Right renal pelvis (tissue), 4 donors: ENCODE measurements at places on chromosomes 3 and 15. TPM values are rescaled to one million over a fixed set of nuclear protein-coding genes. Genes with fewer than 3 reads are reported as not detected.

DNA sequence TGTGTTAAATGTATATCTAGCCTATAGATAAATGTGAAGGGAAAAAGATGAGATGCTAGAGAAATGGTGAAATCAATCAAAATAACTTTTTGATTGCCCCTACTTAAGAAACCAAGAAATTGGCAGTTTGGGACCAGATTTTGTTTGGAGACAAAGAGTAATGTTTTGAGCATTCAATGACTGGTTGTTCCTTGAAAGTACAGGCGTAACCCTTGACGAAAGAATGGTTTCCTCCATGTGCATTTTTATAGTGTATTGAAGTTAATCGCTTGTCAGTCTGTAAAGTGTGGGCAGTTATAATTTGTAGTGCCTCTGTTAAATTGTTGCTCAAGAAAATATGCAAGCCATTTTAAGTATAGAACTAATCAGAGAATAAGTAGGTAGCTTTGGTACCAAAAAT lies 1.2 kb downstream of the KIF23 start:
- no peak for DNase-seq

- no peak for DNase-seq
Measured at GRCh38 chr3:39752751-39753150, 56.7 kb upstream of the MYRIP start.

DNA sequence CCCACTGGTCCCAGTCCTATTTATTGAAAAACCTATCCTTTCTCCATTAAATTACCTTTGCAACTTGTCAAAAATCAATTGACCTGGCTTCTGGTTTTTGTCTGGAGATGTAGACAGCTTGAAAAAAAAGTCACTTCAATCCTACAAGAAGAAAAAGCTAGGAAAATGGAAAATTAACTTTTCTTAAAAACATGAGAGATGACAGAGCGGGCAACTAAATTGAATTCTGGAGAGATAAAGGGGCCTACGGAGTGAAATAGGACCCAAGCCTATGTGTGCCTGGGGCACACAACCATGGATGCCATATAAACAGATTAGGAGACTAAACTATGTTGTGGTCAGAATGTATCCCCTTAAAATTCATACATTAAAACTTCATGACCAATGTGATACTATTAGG lies 363.3 kb upstream of the SLCO3A1 start:
- DNase-seq = no peak

- no peak for DNase-seq
Measured at GRCh38 chr3:158728851-158729250, 3.4 kb downstream of the RARRES1 start.

DNA sequence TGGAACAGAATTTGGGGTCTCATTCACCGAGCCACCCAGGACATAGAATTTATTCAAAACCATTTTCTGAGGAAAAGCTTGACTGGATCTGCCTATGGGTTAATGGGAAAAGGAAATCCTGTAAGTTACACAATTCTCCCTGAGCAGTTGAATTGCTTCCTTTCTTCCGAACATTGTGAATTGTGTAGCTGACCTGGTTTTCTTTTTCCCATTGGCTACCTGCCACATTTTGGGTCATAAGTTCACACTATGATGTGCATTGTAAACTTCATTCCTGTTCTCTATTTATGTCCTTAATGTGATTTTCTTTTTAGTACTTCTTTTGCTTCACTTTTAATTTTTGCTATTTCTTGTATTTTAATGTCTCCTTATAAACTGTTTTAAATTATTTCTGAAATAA lies 386.0 kb upstream of the LRRC3B start:
- DNase-seq = peak; percentile 13

DNA sequence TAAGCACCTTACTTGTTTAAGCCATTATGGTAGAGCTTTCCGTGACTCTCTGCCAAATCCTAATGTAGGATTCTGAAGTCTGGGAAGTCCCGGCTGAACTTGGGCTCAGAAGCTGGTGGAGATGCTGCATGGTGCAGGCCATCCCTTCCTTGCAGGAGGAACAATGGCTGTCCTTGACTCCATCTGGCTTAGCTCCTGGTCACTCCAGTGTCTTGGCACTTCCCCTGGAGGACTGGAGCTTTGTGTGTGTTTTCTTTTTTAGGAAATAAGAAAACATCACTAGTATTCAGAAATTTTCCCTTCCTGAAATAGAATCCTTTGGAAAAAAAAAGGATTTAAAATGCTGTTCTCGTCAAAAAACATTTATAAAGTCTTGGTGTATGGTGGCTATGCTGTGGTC lies 209.3 kb upstream of the ROPN1 start:
- no peak for DNase-seq

DNA sequence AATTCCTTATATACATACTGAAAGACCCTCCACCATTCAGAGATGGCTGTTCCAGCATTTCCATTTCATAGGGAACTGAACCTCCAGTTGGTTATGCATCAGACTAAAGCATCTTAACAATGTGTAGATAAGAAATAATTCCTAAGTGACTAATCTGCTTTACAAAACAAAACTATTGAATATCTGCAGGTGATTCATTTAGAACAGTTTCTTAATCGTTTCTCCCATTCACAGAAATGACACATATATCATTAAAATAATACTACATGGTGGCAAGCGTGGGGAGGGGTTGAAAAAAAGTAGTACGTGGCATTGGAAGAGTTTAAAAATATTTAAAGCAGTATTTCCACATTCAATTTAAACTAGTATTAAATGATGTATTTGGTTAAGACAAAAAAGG lies 19.5 kb downstream of the COPS2 start:
- no peak for DNase-seq

DNA sequence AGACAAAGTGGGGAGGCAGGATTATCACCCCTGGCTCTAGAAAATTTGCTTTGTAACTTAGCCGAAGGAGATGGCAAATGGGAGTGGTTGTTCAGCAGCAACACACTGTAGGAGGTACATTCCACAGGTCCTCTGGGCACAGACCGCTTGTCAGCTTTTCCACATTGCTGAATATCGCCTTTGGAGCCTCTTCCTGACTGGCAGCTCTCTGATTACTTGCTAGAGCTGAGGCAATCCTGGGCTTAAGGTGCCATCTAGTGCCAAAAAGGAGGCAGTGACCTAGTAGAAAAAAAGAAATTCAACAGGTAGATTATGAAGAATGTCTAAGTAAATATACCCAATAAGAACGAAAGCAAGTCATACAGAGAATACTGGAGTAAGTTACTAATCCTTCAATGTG lies 13.1 kb upstream of the SCN5A start:
- no peak for DNase-seq

- peak; percentile 57 for DNase-seq
Measured at GRCh38 chr3:139677388-139678155, at the start of gene NMNAT3. NMNAT3 (minus strand) TSS chr3:139677972; CDS start chr3:139627724, 50,248 bp downstream.

DNA sequence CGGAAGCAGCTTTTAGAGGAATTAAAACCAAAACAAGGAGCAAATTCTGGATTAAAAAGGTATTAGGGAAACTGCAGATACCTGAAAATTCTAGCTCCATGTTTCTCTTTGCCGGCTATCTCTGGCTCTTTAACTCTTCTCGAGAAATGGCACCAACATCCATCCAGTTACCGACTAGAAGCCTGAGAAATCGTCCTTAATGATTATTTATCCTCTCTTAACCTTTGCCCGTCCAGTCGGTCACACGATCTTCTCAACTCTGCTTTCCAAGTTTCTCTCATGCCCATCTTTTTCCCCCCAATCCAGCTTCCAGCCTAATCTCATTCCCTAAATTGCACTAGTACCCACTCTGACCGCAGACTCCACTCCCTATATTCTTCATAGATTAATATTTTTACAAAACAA lies 596 bp upstream of the SGO1 start:
- DNase-seq = no peak

The SEMA3G gene
- 44.4 TPM for polyA plus RNA-seq

The RTP1 gene
- not detected for polyA plus RNA-seq

The TMEM40 gene
- 1.1 TPM for polyA plus RNA-seq

The CIDEC gene
- polyA plus RNA-seq = not detected

The RETNLB gene
- not detected for polyA plus RNA-seq

The RUVBL1 gene
- 65.4 TPM for polyA plus RNA-seq

The TKT gene
- 94.5 TPM for polyA plus RNA-seq
